Stimulated activated CD8-positive, alpha-beta memory T cell treated with anti-CD3 and anti-CD28 coated beads, Interleukin-7, amount 100 ng/mL, for 1 hour (primary cell): ENCODE measurements at places on chromosomes 7 and 10.

DNA sequence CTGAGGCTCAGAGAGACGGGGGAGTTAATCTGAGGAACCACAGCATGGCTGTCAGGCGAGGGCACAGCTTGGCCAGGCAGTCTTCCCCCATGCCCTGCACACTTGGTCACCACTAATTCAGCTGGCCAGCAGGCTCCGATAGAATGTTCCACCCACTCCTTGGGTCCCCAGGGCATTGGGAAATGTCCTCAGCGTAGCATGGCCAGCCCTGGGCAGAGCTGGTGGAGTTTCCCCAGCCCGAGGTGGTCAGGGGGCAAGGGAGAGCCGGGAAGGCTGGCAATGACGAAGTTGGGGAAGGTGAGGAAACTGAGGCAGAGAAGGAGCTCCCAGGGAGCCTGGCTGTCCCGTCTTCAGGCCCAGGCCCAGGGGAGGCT lies 12.1 kb upstream of the GRIFIN start:
- DNase-seq, result no peak

GRCh38 chr7:33191340-33191739 lies 62.0 kb downstream of the BBS9 start:
- no peak for DNase-seq

DNA sequence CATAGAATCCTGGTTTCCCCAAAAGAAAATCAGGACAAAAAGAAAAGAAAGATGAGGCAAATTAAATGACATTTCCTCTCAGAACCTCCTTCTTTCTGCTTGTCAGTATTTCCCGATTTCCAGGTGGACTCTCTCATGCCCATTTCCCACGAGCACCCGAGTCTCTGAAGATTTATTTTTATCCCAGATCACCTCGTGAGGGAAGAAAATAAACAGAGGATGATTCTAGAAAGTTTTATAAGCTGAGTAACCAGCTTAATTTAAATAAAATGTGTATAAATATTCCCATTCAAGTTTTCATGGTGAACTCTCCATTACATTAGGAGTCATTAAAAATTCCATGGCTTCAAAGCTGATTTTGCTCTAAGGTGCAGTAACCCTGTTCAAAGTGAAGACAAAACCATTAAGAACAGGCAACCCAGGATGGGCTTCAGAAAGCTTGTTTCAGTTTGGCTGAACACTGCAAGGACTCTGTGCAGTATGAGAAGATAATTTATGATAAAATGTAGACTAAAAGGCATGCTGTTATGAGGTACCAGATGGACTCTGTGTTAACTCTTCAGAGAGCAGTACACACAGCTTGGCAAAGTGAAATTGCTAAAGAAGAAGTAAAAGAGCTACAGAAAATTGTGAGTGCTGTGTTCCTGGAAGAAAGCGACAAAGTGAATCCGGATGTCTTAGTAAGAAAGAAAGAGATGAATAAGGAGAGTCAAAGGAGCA lies 521.3 kb upstream of the LRRN3 start:
- no peak for DNase-seq

DNA sequence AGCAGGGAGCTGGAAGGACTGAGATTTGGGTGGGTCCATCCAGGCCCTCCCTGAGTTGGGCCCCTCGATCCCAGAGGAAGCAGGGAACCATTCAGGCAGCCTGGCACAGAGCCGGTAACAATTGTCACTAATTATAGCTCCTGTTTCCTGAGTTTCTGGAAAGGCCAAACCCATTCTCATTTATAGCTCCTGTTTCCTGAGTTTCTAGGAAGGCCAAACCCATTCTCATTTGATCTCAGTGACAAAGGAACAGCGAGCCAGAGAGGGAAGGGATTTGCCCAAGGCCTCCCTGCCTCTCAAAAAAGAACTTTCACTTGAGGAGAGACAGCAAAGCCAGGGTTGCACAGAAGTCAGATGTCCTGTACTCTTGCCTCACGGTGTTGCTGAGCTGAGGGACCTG lies 521.9 kb downstream of the TYW1 start:
- no peak for DNase-seq

- DNase-seq, result no peak
Observed at GRCh38 chr7:158748335-158748734, 43.7 kb upstream of the NCAPG2 start.

DNA sequence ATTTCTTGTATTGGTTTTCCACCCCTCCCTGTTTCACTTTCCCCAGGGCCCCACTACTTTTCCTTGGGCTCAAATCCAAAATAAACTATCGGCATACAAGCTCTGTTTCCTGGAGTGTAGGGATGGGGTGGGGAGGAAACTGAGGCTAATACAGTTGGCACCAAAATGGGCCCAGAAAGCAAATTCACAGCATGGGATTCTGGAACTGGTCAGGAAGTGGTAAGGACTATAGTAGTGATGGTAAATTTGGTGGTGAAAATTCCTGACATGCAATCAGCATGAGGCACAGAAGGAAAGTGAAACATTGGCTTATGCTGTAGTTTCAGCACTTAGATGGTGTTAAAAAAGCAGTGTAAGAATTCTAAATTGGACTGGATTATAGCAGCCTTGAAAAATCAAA lies 8.7 kb upstream of the SAMD9L start:
- no peak for DNase-seq

- DNase-seq, result no peak
Observed at GRCh38 chr7:37993060-37993501, 72.6 kb downstream of the EPDR1 start.

GRCh38 chr10:28410420-28411135 lies 107.7 kb upstream of the MPP7 start:
- DNase-seq, result no peak

DNA sequence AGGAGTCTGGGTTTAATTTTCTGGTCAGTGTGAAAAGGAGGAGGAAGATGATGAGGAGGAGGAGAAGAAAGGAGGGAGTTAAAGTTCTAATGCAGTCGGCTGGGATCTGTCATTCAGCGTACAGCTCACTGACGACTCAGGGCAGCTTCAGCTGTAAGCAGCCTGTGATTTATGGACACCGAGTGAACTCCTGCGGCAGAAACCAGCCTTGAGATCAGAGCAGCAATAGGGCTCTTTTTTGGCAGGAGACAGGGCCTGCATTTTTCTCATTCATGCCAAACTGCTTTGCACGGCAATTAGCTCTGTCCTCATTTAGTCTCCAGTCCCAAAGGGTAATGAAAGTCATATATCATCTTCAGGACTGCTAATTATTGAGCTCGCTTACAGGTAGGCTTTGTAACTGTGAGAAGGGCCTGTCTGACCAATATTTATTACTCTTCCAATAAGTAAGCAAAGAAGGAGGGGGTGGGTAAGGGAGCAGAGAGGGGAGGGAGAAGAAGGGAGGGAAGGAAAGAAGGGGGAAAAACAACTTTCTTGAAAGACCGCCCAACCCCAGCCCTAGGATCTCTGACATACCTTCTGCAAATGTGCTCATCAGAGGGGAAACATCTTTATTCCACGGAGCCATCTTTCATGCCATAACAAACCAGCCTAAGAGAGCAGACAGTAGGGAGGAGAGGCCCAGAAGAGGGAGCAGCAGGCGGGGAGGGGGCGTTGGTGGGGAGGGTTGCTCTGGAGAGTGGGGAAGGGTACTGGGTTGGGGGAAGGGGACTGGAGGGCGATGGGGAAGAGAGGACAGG lies 48.1 kb upstream of the COMTD1 start:
- DNase-seq, result no peak

DNA sequence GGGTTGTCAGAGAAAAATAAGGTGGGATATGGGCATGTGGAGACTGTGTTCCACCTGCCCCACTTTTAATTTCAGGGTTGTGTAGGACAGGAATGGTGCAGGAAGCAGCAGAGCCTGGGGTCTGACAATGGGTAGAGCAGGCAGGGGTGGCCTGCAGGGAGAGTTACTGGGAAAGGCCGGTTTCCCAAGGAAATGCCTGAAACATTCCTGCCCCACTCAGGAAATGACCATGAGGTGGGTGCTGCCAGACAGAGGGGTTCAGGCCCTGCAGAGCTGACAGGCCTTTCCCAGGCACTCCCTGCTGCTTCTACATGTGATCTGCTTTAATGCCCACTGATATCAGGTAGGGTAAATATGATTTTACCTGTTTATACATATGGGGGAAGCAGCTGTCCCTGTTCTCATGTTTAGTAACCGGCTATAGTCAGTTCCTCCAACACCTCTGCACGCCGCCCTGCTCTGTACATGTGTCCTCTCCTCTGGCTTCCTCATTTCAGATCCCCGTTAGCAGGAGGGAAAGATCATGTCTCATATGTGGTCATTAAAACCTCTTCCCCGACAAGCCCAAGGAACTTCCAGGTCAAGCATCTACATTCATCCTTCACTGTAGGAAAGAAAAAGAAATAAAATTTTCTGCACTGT lies 118.6 kb upstream of the PRSS58 start:
- DNase-seq, result no peak

DNA sequence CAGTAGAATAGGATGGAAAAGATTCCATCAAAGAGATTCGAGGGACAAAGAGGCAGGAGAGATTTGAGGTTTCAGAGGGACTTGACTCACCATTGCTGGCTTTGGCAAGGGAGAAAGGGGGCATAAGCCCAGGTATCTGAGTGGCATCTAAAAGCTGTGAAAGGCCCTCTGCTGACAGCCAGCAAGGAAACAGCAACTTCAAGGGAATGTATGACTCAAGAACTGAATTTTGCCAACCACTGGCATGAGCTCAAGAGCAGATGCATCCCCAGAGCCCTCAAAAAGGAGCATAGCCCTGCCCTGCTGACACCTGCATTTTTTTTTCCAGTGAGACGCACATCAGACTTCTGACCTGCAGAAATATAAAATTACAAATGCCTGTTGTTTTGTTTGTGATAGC lies 19.6 kb upstream of the ADAM12 start:
- DNase-seq, result no peak

GRCh38 chr7:129845972-129846327 lies 106.8 kb downstream of the UBE2H start:
- no peak for DNase-seq

GRCh38 chr10:97514344-97514743 lies 15.6 kb downstream of the UBTD1 start:
- no peak for DNase-seq

- no peak for DNase-seq
Observed at GRCh38 chr10:78290131-78290750, 256.6 kb downstream of the RPS24 start.

DNA sequence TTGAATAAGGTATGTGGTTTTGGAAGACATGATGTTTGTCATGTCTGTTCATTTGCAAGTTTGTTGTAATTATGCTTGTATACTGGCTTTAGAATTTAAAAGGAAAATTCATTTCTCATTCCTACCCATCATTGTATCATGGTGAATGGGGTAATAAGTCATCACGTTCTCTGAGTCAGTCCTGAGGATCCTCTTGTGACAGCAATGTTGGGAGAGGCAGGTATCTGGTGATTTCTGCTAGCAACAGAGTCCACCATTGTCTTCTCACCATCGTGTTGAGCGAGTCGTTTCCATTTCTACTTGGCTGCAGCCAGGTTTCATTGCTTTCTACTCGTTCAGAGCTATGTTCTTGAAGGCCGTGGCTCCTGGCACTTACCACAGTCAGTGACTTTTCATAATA lies 16.3 kb downstream of the CUL1 start:
- no peak for DNase-seq

DNA sequence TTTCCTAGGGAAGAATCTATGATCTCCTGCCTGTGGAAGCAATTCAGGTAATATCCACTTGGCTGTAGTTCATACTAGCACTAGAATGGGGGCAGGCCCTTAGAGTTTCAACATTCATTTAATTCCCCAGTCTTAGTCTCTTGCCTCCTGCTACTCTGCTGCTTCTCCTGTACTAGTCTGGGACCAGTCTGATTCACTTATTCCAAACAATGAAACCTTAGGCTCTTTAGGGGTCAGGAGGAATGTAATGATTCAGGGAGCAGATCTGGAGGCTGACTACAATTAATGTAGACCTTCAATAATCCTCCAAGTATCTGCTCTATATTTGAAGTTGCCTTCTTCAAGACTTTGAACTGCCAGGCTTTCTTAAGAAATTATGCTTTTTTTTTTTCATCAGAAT lies 101.8 kb downstream of the GNAT3 start:
- no peak for DNase-seq

DNA sequence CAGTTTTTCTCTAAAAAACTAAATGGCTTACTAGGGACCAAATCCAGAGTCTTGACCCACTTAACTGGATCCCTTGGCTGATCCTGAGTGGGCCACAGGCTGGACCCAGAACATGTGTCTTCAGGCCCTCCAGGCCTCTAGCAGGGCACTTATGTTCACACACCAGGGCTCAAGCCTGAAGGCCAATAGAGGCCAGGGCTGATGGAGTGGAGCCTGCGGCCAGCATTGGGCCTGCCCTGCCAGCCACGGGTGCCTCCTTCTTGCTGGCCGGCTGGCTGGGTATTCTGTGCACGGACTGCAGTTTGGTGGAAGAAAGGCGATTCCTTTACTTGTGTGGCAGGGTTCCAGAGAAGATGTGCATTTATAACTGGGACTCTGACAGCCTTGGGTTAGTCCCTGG lies 103.0 kb upstream of the ZNF32 start:
- DNase-seq, result no peak

- no peak for DNase-seq
Observed at GRCh38 chr7:143049362-143049761, 2.8 kb upstream of the OR6V1 start.

DNA sequence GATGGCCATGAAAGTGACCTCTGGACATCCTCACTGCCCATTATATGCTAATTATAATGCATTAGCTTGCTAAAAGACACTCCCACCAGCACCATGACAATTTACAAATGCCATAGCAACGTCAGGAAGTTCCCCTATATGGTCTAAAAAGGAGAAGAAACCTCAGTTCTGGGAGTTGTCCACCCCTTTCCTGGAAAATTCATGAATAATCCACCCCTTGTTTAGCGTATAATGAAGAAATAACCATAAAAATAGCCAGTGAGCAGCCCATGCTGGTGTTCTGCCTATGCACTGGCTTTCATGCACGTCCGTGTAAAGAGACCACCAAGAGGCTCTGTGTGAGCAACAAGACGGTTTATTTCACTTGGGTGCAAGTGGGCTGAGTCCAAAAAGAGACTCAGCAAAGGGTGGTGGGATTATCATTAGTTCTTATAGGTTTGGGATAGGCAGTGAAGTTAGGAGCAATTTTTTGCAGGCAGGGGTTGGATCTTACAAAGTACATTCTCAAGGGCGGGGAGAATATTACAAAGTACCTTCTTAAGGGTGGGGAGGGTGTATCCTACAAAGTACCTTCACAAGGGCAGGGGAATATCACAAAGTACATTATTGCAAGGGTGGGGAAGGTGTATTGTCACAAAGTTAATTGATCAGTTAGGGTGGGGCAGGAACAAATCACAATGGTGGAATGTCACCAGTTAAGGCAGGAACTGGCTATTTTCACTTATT lies 45.6 kb downstream of the LBX1 start:
- no peak for DNase-seq

- no peak for DNase-seq
Observed at GRCh38 chr7:117212969-117213877, 109.6 kb downstream of the WNT2 start.

- no peak for DNase-seq
Observed at GRCh38 chr10:82826132-82826531, 951.1 kb downstream of the NRG3 start.

GRCh38 chr10:129680661-129681344 lies 213.8 kb downstream of the MGMT start:
- DNase-seq, result no peak

- DNase-seq, result no peak
Observed at GRCh38 chr7:12805518-12805928, 118.1 kb downstream of the ARL4A start.
